Stimulated activated CD8-positive, alpha-beta memory T cell treated with anti-CD3 and anti-CD28 coated beads, Interleukin-4, amount 100 ng/mL, for 4 hours (primary cell): ENCODE measurements at places on chromosomes 11 and 22.

DNA sequence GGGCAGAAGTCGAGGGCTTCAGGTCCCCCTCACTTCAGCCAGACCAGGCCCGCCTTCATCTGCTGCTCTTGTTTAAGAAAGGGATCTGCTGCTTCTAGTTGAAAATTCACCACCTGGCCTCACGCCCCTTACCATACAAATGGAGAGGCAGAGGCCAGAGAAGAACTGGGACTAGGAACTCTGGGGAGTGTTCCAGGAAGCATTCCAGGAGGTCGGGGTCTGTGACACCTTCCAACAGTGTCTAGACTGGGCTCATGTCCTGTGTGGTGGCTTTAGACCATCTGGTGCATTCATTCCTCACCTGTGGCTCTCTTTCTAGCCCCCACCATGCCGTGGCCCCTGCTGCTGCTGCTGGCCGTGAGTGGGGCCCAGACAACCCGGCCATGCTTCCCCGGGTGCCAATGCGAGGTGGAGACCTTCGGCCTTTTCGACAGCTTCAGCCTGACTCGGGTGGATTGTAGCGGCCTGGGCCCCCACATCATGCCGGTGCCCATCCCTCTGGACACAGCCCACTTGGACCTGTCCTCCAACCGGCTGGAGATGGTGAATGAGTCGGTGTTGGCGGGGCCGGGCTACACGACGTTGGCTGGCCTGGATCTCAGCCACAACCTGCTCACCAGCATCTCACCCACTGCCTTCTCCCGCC lies 12.3 kb downstream of the TSKU start:
- DNase-seq = no peak

GRCh38 chr11:130905512-130905911 lies 10.8 kb downstream of the SNX19 start:
- DNase-seq = no peak

DNA sequence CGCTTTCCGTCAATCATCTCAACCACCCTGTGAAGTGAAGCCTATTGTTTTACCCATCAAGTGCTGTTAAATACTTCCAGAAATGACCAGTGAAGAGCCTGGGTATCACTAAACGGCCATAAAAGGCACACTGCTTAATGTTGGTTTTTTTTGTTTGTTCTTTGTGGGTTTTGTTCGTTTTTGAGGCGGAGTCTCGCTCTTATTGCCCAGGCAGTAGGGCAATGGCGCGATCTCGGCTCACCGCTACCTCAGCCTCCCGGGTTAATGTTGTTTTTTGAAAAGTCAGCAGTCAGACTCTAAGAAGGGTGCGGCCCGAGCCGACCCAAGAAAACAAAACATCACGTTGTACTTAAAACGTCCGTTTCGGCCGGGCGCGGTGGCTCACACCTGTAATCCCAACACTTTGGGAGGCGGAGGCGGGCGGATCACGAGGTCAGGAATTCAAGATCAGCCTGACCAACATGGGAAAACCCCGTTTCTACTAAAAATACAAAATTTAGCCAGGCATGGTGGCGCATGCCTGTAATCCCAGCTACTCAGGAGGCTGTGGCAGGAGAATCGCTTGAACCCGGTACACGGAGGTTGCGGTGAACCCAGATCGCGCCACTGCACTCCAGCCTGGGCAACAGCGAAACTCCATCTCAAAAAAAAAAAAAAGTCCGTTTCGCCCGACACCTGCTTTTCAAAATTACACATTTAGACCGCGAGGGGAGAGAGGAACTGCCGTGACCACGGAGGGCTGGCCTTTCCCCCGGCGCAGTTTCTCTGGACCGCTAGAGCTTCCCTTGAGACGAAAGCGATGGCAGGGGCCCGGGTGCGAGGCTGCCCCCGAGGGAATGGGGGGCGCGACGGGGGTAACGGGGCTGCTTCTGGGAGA lies 714 bp downstream of the CD59 start:
- no peak for DNase-seq

DNA sequence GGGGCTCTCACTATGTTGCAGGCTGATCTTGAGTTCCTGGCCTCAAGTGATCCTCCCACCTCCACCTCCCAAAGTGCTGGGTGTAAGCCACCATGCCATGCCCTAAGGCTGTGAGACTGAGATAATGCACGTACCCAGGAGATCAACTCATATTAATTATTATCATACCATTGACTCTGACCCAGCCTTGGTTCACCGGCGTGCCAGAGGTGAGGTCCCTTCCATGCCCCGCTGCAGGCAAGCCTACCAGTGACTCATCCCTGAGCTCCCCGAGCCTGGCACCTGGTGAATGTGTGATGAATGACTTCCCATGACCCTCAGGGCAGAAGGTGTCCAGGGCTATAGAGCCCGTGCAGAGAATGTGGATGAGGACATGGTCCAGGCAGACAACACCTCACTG lies 12.1 kb downstream of the GAL3ST1 start:
- DNase-seq = no peak

GRCh38 chr11:64853709-64854108 lies 9.3 kb upstream of the CDC42BPG start:
- DNase-seq = no peak
